ENCODE measurements at places on chromosomes 12 and 14. TPM values are rescaled to one million over a fixed set of nuclear protein-coding genes. Genes with fewer than 3 reads are reported as not detected.
A peak's percentile ranks its signal among the peaks of the same experiment; 100 is the strongest.

DNA sequence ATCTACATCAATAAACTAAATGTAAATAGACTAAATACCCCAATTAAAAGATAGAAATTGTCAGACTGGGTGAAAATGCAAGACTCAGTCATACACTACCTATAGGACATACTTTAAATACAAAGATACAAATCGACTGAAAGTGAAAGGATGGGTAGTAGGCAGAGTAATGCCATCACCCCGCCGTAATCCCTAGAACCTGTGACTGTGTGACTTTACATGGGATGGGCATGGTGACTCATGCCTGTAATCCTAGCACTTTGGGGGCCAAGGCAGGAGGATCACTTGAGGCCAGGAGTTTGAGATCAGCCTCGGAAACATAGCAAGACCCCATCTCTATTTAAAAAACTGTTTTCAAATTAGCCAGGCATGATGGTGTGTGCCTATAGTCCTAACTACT is 2.6 kb upstream of the EVL start:
- no peak for DNase-seq

- no peak for DNase-seq
Observed at GRCh38 chr12:121390856-121391255, 9.1 kb upstream of the RNF34 start.

GRCh38 chr12:63450334-63450733 is 218.0 kb downstream of the DPY19L2 start:
- no peak for DNase-seq

DNA sequence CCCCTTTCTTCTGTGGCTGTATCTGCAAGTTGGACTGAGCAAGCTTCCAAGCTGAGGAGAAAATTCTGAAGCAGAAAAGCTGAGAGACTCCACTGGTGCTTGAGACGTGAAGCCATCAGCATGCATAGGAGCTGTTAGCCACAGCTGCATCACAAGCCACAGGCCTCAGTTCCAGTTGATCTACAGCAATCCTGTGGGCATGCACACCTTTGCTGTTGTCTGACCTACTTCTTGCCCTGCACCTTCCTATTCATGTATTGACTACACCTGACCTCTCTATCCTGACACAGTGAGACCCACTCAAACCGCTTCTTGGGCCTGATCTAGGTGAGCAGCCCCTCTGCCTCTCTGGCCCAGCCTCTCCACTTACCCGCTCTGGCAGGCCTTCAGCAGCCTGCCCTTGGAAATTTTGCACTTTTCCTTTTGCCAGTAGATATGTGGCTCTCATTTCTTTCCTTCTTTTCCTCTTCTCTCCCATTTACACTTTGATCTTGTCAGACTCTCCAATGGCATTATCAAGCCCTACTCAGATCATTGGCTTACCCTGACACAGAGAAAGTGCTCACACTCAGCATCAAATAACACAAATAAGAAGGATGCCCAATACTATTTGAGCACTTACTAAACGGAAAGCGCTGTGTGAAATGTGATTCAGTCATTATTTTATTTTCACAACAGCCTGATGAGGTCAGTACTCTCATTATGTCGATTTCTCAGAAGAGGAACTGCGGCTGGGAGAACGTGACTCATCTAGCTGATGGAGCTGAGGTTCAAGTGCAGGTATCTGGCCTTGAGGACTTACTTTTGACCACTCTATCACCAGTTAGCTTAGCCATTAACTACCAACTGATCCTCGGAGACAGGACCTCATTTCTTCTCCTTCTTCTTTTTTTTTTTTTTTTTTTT is 21.9 kb upstream of the PTGR2 start:
- DNase-seq = no peak

- no peak for DNase-seq
Observed at GRCh38 chr14:78282437-78282836, 112.3 kb downstream of the NRXN3 start.

DNA sequence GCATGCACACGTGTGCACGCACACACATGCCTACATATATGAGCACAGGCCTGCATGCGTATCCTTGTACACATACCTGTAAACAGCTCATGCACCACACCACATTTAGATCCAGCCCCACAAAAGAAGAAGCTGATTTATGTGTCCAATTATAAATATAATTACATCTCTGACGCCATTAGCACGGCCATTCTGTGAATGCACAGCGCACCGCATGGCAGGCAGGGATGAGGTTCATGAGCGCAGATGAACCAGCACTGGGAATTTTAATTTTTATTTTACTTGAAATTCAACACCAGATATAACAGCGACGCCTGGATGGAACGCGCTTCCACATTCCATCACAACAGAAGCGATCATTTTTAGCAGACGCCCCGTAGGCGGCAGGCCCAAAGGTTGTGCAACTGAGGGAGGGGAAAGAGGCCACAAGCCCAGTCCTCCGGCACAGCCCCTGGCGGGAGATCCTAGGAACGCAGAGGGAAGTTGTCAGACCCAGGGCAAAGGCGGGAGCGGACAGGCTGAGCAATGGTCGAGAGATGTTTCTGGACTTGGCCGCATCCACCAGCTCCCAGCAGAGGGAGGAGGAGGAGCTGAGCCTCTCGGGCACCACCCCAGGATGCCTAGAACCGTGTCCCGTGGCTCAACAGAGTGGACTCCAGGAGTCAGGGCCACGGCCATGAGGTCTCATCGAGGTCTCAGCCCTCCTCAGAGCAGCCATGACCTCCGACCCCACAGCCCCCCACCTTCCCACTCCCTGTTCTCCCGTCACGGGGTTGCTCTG is 37.9 kb upstream of the GALNT9 start:
- no peak for DNase-seq

DNA sequence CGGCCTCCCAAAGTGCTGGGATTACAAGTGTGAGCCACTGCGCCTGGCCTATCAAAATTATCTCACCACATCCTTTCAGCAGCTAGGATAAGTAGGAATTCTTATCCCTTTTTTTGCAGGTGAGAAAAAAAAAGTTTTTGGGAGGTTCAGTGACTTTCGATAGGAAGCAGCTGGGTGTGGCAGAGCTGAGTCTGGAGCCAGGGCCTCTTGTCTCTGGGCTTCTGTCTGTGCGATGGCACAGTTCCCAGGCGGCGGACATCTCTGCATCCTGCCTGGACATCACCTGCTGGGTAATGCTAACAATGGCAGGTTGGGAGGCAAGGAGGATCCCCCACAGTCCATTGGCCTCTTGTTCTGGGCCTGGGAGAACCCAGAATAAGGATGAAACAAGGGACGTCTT is 12.5 kb downstream of the NRXN3 start:
- DNase-seq = no peak

Gene ARID4A
- total RNA-seq = 24.9 TPM

GRCh38 chr12:57535764-57536596 is 11.0 kb downstream of the DCTN2 start:
- no peak for DNase-seq

DNA sequence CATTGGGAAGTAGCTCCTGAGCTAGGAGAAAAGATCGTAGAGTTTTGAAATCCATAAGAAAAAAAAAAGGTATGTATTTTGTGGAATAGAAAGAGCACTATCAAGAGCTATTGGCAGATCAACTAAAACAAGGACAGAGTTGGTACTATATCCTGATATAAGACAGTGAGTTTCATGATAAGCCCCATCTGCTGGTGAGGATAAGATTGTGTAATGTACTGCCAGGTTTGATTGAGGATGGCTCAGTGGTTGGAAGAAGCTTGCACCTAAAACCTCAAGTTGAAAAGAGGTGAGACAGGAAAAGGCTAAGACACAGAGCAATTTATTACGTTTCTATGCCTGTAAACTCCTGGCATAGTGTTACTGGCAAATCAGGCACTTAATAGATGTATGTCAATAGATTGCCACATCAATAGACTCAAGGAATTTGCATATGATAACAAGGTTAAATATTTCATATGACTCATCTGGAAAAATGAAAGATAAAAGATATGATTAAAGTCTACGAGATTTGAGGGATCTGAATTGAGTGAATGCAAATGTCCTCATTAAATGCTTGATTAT is 525.6 kb downstream of the FLRT2 start:
- DNase-seq = peak; percentile 48

GRCh38 chr12:44379831-44380230 is 496.3 kb downstream of the NELL2 start:
- no peak for DNase-seq

DNA sequence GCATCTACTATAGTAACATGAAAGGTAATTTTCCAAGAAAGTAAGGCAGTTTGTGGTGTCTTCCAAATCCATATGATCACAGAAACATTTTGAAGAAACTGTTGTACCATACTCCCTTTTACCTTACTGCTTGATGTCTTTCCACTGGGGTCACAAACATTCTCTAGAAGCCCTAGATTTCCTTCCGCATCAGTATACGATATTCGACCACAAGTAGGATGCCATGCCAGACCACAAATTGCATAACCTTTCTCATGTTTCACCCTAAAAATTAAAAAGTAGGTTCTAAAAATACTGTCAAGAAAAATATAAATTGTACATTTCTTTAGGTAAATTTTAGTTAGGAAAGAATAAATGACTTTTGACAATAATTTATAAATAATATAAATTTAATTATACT is 26.5 kb downstream of the WDHD1 start:
- DNase-seq = no peak

DNA sequence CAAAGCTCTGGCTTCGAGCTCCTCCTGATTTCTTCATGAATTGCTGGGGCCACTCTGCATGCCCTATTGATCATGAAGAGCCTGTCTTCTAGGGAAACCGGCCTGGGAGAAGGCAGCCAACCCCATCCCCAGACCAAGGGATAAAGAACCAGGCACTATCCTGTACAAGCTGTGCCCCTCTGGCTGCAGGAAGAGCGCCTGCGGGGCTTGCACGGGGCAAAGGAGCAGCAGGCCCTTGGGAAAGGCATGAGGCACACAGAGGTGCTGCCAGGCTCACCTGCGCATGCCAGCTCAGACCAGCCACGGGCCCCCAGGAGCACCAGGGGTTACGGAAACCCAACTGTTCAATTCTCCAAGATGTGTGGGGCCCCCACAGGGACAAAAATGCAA is 2.1 kb downstream of the ITPK1 start:
- no peak for DNase-seq

Gene RNASE2
- total RNA-seq = not detected

DNA sequence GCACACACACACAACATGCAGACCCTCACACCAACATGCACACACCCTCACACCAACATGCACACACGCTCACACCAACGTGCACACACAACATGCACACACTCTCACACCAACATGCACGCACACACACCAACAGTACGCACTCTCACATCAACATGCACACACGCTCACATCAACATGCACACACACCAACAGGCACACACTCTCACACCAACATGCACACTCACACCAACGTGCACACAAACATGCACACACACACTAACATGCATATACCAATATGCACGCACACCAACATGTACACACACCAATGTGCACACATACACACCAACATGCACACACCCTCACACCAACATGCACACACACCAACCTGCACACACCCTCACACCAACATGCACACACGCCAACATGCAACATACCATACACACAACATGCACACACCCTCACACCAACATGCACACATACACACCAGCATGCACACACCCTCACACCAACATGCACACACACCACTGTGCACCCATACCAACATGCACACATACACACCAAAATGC is 175.8 kb downstream of the KSR2 start:
- no peak for DNase-seq

Gene LMO3
- total RNA-seq = 36.2 TPM

Gene FAM186B
- 0.19 TPM for total RNA-seq

- no peak for DNase-seq
Observed at GRCh38 chr12:45439039-45439438, 223.1 kb downstream of the ANO6 start.

Gene HOTAIR
- total RNA-seq = 5.4 TPM

Gene KRT86
- not detected for total RNA-seq

GRCh38 chr14:93943930-93944329 is 16.8 kb downstream of the FAM181A start:
- no peak for DNase-seq

Gene GLT1D1
- not detected for total RNA-seq

Gene LRP1-AS
- total RNA-seq = not detected

Gene TMEM132C
- not detected for total RNA-seq

- no peak for DNase-seq
Observed at GRCh38 chr12:22248571-22249115, 85.9 kb downstream of the ST8SIA1 start.

DNA sequence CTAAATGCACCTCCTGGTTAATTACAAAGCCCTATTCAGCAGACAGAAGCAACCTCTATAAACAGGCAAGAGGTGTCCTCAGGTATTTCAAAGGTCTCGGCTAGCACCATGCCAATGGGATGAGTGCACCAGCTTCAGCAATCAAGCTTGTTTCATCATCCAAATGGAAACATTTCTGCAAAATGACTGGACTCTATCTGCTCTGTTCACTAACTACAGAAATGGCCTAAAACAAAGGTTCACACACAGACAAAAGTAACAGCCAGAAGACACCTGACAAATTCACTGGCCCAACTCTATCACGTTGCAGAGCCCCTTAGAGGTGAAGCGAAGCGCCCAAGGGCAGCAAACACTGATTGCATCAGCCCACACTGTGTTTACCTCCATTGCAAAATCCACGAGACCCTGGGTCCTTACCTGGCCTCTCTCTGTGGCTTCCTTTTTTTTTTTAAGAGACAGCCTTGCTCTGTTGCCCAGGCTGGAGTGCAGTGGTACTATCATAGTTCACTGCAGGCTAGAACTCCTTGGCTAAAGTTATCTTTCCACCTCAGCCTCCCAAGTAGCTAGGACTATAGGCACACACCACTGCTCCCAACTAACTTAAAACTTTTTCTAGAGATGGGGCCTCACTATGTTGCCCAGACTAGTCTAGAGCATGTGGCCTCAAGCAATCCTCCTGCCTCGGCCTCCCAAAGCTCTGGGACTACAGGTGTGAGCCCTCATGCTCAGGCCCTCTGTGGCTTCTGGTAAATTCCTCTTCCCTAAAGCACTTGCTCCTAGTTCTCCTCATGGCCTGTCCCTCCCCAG is 8.5 kb upstream of the SYNE3 start:
- DNase-seq = no peak

Gene TAS2R10
- total RNA-seq = 1.1 TPM

DNA sequence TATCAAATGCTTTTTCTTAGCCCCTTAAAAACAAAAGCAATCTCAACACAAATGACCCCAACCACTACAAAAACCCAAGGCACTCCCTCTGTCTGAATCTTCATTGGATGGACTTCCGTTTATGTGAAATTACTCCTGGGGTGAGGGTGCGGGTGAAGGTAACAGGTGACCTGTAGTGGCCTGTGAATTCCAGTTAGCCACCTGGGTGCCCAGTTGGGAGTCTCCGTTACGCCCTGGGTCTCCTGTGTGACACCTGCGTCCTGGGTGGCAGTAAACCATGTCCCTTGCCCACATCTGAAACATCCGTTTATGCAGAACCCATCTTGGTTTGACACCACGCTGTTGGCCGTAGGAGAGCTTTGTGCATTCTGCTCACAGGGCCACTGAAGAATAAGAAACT is 62.6 kb downstream of the CCDC92 start:
- no peak for DNase-seq

- DNase-seq = no peak
Observed at GRCh38 chr12:93214523-93215289, 163.0 kb upstream of the NUDT4 start.

DNA sequence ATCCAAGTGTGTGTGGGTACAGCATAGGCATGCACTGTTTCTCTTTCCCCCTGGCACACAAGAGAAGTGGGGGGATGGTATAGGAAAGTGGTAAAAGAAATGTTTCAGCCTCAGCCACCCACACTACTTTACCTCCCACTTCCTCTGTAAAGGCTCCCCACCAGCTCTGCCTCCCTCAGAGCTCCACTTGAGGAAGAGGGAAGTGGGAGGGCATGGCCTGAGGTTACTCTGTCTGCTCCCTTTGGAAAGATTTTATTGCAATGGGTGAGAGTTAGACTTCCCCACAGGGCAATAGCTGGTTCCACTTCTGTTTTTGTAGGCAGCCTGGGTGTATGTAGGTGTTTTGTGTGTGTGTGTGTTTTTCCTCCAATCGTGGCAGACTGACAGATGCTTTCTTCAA is 145.3 kb downstream of the SSPN start:
- DNase-seq = peak; percentile 1
